HepG2 (cell line): ENCODE measurements at places on chromosomes 6 and 20.

DNA sequence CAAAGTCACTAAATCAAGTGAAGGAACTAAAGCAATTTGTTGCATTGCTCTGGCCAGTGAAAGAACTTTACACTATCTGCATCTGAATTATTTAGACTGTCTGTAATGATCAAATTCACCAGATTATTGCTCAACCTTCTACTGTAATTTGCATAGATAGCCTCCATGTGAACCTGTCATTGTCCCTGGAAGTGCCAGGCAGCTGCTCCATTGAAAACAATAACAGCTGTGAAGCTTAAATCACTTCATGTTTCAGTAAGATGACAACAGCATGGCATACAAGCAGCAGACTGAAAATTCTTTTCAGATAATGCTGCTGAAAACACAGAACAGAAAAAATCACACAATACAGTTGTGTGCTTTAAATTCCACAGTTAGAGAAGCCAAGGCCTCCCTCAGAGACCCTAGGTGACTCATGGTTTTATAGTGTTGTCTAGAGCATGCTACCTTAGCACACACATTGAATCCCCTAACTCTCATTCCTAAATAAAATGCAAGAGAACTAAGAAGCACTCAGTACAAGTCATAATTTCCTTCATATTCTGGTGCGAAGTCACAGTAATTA is 248.9 kb downstream of the TPBG start:
- no peak for DNase-seq

DNA sequence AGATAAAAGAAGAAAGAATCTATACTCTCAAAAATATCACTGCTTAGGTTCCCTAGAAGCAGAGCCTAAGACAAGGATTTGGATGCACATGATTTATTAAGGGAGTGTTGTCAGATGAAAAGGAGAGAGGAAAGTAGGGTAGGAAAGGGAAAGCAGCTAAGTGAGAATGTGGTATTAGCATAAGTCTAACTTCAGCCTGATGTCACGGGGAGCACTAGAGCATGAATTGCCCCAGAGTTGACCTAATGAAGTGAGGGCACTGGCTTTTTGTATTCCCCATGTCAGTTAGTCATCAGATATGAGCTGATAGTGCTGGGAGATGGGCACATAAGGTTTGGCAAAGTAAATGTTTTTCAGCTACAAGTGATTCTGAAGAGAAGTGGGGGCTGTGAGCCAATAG is 129.0 kb upstream of the THEMIS start:
- no peak for DNase-seq

- no peak for DNase-seq
Observed at GRCh38 chr20:57840504-57841296, 130.9 kb upstream of the PMEPA1 start.

GRCh38 chr6:82196161-82196560 is 51.4 kb downstream of the IBTK start:
- DNase-seq: no peak

- DNase-seq: no peak
Observed at GRCh38 chr20:59814840-59815340, 118.5 kb downstream of the SYCP2 start.

- DNase-seq: no peak
Observed at GRCh38 chr20:2585811-2586210, 49.4 kb downstream of the TMC2 start.

- DNase-seq: peak; percentile 35
Observed at GRCh38 chr20:40265825-40266533, 423.1 kb downstream of the MAFB start.

DNA sequence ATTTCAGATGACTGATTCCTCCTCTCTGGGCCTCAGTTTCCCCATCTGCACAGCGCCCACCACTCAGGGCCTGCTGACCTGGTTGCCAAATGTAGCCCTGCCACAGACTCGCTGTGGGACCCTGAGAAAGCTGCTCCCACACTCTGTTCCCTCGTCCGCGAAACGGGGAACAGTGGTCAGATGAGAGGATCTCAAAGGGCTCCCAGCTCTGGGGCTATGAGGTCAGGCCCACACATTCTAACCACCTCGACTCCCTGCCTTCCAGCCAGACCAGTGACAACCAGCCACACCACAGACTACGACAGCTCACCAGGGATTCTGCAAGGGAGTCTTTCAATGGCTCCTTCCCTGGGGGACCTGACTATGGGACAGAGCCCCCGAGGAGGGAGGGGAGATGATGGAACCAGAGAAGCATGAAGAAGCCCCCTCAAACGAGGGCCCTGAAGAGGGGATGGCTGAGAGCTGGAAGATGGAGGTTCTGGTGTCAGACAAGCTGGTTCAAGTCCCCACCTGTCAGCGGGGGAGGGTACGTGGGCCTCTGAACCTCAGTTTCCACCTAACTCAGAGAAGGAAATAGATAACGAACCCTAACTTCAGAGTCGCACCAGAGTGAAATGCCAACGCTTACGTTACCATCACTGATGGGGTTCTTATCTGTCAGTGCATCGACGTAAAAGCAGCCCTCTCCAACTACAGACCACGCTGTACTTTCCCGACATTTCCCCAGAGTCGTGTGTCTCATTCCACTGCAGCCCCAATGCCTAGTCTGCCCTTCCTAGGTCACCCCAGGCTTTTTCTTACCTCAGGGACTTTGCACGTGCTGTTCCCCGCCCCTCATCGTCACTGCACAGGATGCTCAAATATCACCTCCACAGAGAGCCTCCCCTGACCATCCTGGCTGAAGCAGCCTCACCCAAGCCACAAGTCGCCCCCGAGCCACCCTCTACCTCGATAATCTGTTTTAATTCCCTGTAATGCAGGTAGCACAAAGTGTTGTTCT is 60.5 kb downstream of the PREX1 start:
- no peak for DNase-seq

DNA sequence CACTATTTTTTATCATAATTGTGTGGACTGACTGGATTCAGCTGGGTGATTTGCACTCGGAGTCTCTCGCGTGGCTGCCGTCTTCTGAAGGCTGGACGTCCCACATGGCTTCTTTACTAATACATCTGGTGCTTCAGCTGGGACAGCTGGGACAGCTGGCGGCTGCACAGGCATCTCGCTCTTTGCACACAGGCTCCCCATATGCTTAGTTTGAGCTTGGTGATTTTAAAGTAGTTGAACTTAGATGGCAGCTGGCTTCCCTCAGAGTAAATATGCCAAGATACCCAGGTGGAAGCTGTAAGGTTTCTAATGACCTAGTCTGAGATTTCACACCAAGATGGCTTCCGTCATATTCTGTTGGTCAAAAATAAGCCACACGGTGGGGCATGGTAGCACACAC is 38.7 kb upstream of the PPP1R3G start:
- DNase-seq: no peak

GRCh38 chr6:39236742-39237141 is 7.5 kb upstream of the KCNK5 start:
- no peak for DNase-seq

GRCh38 chr20:34322267-34323105 is 19.3 kb upstream of the AHCY start:
- no peak for DNase-seq

DNA sequence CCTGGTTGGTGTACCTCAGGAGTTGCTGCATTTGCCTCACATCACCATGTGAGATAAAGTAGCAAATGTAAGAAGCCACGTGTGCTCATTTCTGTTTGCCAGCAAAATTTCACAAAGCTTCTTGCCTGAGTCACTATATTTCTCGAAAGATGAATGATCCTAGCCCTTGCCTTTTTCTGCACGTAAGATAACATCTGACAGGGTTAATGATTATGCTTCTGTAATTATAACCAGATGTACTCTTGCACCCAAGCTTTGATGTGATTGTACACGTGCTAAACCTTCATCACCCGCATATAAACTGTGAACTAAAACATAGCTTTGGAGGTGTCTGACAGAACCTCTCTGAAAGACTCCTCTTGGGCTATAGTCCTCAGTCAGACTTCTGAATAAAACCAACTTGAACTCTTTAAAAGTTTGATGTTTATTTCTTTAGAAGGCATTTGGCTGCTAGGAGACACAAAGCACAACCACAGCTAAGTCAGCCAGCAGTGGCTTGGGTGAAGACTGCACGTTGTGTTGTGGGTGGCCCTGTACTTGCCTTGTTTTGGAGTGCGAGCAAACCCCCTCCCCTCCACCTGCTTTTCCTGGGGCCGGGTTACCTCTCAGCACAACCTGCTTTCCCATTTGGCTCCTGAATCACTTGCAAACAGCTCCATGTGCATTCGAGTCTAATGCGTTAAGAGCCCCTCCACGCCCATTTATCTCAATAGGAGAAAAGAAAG is 19.3 kb downstream of the PROKR2 start:
- DNase-seq: peak; percentile 81

DNA sequence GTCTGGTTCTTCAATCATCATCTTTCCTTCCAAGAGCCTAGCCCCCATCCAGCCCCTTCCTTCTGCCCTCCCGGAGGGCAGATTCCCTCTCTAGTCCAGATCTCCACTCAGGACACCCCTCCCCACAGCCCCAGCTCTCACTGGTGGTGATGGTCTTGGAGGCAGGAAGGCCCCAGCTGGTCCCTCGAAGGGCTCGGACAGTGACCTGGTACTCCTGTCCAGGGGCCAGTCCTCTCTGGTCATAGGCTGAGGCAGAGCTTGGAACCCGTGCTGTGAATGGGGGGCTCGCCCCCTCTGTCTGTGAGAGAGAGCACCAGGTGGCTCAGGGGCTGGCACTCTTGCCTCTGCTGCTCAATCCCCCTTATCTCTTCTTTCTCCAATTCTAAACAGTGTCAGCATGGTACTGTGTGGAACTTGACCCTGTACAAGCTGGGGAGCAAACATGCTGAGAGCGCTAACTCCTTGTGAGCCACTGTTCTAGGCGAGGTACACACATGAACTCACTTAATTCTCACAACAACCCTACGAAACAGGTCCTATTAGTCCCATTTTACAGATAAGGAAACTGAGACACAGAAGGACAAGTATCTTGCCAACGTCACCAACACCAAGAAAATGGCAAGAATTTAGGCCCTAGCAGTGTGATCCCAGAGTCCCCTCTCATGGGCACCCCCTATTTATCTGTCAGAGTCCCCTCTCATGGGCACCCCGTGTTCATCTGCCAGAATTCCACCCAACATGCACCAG is 19.9 kb downstream of the TNXB start:
- peak; percentile 23 for DNase-seq

DNA sequence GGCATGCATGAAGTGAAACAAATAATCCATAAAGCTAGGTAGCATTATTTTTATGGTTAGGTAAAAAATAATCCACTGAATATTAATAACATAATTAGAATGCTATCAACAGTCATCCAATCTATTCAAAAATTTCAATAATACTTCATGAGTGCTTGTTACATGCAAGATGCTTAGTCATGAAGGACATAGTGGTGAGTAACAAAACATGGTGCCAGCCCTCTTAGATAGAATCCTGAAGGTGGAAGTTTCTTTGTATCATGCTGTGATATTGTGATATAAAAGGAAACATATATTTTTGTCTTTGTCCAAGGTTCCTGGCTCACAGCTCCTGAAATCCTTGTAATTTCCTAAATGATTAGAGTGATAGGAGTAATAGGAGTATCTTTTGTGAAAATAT is 14.9 kb downstream of the RCAN2 start:
- DNase-seq: no peak

- DNase-seq: no peak
Observed at GRCh38 chr6:14738933-14739332, 506.9 kb upstream of the JARID2 start.

- peak; percentile 69 for DNase-seq
Observed at GRCh38 chr20:46324960-46325703, 16.8 kb upstream of the CDH22 start.

DNA sequence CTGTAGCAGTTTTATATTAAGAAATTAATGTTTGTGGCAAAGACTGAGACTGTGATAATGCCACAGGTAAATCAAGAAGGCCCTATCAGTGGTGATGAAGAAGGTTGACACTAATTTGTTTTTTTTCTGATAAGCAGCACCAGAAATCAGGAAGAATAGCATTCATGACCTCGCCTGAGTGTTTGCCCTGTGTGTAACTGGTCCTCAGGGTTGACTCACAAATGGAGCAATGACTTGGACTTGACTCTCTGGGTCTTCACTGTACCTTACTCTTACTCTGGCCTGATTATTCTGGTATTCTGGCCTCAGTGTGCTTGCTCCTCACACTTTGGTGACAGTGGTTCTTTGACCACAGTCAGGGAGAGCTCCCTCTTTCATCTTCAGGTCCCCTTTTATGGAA is 243.9 kb downstream of the HAO1 start:
- no peak for DNase-seq

GRCh38 chr6:41976794-41977484 is 35.3 kb upstream of the CCND3 start:
- DNase-seq: peak; percentile 34

- DNase-seq: peak; percentile 34
Observed at GRCh38 chr6:42294759-42295158, 77.1 kb upstream of the MRPS10 start.
